MV-4-11 (cell line): ENCODE measurements at places on chromosomes 16 and 17.

DNA sequence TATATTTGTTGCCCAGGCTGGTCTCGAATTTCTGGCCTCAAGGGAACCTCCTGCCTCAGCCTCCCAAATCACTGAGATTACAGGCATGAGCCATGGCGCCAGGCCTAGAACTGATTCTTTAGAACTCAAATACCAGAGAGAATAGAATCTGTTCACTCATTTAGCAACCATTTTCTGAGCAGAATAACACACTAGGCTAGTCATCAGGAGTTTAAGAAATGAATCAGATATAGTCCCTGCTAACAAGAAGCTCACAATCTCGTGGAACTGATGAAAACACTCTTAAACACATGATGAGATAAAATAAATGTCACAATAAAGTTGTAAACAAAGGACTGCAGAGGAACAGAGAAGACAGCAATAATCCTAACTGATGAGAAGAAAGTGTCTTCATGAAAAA is 55.8 kb upstream of the ADCY9 start:
- DNase-seq: no peak

DNA sequence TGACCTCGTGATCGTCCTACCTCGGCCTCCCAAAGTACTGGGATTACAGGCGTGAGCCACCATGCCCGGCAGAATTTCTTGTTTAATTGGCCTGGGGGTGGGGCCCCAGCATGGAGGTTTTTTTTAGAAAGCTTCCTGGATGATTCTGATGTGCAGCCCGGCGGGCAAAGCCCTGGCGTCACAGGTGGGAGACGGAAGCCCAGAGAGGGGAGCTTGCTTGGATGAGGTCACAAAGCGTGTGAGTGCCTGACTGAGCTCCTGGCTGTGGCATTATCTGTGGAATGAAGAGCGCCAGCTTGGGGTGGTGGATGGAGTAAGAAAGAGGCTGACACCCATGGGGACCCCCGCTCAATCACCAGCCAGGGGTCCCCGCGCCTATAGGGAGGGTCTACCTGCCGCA is 4.1 kb downstream of the VASN start:
- no peak for DNase-seq

GRCh38 chr17:76089680-76090516 is 10.9 kb downstream of the ZACN start:
- no peak for DNase-seq

- no peak for DNase-seq
Measured at GRCh38 chr16:12515746-12516145, 287.9 kb downstream of the CPPED1 start.

- no peak for DNase-seq
Measured at GRCh38 chr17:57234061-57234738, 22.1 kb upstream of the MSI2 start.
